CD8-positive, alpha-beta memory T cell (primary cell): ENCODE measurements at places on chromosomes 12 and 14. TPM values are rescaled to one million over a fixed set of nuclear protein-coding genes. Genes with fewer than 3 reads are reported as not detected.

DNA sequence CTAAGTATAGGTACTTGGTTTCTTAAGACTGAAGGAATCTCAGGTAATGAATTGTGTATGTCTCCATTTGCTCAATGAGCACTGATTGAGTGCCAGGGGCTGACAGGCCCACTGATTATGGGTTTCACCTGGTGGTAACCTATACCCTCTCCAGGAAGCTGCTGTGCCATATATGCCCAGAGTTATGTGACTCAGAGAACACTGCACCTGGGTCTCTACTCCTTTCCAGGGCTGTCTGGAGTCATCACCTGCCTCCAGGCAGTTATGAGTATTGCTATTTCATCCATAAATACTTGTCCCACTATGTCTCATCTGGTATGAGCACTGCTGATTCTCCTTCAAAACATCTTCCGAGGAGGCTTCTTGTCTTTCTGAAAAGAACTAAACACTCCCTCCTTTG, 692.9 kb downstream of the BCL11B start:
- no peak for DNase-seq

Gene POTEG
- total RNA-seq: not detected

- DNase-seq: no peak
Observed at GRCh38 chr12:67968321-67968720, 20.9 kb upstream of the IFNG-AS1 start.

DNA sequence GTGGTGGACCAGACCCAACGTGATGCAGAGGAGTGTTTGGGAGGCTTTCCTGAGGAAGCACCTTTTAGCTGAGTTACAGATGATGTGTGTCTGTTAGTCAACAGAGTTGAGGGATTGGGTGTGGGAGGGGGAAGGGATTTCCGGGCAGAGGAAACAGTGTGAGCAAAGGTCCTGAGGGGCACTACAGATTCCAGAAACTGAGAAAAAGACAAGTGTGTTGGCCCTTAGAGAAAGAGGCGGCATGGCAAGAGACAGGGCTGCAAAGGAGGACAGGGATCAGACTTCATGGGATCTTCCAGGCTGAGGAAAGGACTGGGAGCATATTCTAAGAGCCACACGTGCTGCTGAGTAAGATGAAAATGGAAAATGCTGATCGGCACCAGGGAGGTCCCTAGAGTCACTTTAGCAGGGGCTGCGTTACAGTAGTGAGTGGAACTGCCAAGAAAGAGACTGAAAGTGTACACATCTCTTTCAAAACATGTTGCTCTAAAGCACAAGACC, 9.4 kb upstream of the RPS6KL1 start:
- DNase-seq: no peak

DNA sequence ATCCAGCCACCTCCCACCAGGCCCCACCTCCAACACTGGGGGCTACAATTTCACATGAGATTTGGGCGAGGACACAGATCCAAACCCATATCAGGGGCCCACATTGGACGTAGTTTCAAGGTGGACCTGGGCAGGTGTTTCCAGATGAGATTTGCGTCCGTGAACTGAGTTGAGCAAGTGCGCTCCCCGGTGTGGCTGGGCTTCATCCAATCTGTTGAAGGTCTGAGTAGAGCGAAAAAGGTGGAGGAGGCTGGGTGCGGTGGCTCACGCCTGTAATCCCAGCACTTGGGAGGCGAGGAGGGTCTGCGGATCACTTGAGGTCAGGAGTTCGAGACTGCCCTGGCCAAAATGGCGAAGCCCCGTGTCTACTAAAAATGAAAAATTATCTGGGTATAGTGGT, 4.9 kb upstream of the GLT1D1 start:
- no peak for DNase-seq
